ENCODE measurements at places on chromosomes 12 and 14. TPM values are rescaled to one million over a fixed set of nuclear protein-coding genes. Genes with fewer than 3 reads are reported as not detected.

Gene NRDE2
- total RNA-seq: 19.7 TPM

DNA sequence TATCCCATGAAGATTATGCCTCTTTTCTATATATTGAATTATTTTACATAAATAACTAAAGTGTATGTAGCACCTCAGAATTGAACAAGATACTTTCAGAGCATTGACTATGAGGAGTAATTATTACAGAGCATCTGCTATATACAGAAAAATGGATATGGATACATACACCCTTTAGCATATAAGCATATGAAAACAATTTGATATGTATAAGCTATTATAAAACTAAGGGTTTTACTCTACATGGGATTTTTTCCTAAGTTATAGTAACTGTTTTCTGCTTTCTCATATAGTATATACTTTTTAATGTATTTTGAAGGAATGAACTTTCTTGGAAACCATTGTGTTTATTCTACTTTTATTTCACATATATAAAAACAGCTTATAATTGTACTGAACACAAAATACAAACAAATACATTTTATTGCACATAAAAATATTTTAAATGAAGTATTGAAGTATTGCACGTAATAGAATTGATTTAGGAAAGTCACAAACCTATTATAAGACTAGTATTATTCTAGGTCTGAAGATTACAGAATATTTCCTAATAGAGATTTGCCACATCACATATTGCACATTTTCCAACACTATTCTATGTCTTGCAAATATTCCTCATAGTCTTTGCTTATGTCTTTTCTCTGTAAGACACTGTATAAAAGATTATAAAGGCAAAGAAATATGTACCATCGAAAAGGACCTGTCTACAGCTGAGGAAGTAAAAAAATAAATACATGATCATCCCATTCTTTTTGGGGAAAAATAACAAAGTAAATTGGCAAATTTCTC lies 8.4 kb downstream of the CD69 start:
- H3K36me3 ChIP-seq: no peaks in the 10 kb centered on the region
- H3K4me1 ChIP-seq: no peaks in the 10 kb centered on the region
- H3K4me3 ChIP-seq: no peak overlapping the region
- no peaks in the 10 kb centered on the region for H3K27me3 ChIP-seq
- DNase-seq: no peak
- no peak overlapping the region for H3K27ac ChIP-seq

GRCh38 chr12:110809149-110809548 lies 37.6 kb upstream of the CCDC63 start:
- peaks cover 7% of the 10 kb centered on the region for H3K27me3 ChIP-seq
- H3K4me3 ChIP-seq: no peak overlapping the region
- no peaks in the 10 kb centered on the region for H3K36me3 ChIP-seq
- no peak overlapping the region for H3K27ac ChIP-seq
- H3K4me1 ChIP-seq: no peaks in the 10 kb centered on the region

GRCh38 chr14:57634335-57634734 lies 140.7 kb upstream of the CCDC198 start:
- no peaks in the 10 kb centered on the region for H3K36me3 ChIP-seq
- DNase-seq: no peak
- no peak overlapping the region for H3K4me3 ChIP-seq
- H3K27me3 ChIP-seq: no peaks in the 10 kb centered on the region
- H3K4me1 ChIP-seq: no peaks in the 10 kb centered on the region
- no peak overlapping the region for H3K27ac ChIP-seq

GRCh38 chr14:92599811-92600210 lies 86.2 kb downstream of the RIN3 start:
- H3K27ac ChIP-seq: no peak overlapping the region
- no peak overlapping the region for H3K4me3 ChIP-seq
- DNase-seq: no peak
- no peaks in the 10 kb centered on the region for H3K36me3 ChIP-seq
- H3K27me3 ChIP-seq: no peaks in the 10 kb centered on the region
- peaks cover 19% of the 10 kb centered on the region for H3K4me1 ChIP-seq

DNA sequence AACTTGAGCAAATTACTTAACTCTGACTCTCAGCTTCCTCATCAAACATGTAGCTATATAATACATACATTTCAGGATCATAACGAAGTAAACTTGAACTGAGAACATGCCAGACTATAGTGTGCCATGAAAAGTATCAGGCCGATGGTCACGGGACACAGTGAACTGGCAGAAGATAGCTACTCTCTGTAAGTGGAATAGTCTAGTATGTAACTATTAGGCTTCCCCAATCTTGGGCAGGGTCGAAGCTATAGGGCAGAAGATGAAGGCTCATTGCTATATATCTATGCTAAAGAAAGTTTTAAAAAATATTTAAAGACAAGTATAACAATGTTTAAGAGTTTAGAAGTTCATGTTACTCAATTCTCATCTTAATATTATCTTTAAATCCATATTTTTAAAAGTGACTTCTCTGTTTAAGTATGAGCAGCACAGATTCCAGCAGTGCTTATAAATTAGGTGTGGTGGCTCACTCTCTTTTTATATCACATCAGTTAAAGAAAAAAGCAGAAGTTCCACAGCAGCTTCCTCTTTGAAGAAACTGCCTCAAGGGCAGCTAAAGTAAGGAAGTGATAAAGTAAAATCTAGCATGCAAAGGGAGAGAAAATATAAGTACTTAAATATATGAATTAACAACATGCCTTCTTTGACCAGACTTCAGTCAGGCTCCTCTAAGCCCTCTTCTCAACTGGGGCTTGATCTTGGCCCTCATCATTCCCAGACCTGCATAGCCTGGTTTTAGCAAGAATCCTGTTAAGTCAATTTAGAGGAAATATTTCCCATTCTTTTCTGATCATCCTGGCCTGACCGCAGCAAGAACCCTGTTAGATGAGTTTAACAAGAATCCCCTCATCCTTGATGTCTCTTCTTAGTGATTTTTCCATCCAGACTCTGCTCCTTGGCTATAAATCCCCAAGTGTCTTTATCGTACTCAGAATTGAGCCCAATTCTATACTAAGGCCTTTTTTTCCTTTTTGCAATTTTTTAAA lies 8.4 kb upstream of the GLIPR1 start:
- no peaks in the 10 kb centered on the region for H3K4me1 ChIP-seq
- DNase-seq: no peak
- H3K27ac ChIP-seq: no peak overlapping the region
- H3K4me3 ChIP-seq: no peak overlapping the region
- no peaks in the 10 kb centered on the region for H3K27me3 ChIP-seq
- no peaks in the 10 kb centered on the region for H3K36me3 ChIP-seq

Data from astrocyte (in vitro differentiated cells and primary cell).